ENCODE measurements at places on chromosomes 7 and 10.

DNA sequence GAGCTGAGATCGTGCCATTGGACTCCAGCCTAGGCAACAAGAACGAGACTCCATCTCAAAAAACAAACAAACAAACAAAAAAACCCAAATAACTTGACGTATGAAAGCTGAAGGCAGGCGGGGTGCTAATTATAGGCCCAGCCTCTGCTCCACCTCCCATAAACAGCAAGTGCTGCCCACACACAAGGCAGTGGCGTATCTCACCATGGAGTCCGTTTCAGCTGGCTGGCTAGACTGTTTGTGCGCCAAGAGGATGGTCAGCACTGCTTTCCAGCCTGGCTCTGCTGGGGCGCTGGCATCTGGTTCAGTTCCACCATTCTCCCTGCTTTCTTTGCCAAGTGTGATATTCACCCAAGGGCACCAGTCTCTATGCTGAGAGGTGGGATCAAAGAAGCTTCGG lies 29.1 kb downstream of the ZC3HC1 start:
- DNase-seq: no peak

- no peak for DNase-seq
Observed at GRCh38 chr10:24900888-24901685, 51.3 kb downstream of the PRTFDC1 start.

DNA sequence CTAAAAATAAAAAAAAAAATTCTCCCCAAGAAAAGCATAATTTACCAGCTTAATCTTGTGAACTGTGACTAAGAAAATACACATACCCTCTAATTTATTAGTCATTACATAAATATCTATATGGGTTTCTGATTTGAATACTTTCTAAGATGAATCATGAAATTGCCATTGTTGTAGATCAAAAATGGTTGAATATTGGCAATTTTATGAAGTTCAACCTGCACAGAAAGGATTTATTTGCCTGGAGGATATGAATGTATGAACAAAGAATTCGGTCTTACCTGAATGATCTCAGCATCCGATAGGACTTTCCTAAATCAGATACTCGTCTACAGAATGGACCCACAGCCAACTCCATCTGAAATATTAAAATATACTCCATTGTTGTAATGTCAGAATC lies 61.5 kb downstream of the HBP1 start:
- no peak for DNase-seq

DNA sequence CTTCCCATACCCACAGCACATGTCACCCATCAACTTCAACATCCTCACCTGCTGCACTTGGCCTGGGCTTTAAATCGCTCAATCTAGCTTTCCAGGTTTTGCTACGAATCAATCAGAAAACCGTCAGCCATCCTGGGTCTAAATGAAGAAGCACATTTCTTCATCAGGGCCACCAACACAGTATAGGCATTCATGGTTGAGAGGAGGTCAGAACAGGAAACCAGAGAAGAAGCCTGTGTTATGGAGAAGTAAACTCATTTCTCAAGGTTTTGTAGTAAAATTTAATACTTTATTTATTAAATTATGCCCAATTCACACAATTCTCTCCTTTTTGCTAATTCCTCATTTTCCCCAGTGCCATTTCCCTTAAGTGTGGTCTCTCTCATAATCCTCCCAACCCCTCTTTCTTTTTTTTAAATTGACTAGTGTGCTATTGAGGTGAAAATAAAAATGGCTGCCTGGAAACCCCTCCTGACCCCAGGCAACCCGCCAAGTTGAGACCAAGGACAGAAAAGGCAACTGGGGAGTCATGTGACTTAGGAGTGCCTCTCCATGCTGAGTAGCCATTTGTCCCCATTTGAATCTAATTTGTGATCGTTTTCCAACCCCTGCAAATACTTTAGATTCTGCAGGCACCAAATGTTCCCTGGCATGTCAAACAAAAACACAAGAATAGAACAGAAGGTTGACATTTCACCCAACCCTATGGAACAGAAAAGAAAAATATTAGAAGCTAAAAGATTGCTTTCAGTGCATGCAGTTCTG lies 181.1 kb upstream of the NAMPT start:
- DNase-seq: no peak

DNA sequence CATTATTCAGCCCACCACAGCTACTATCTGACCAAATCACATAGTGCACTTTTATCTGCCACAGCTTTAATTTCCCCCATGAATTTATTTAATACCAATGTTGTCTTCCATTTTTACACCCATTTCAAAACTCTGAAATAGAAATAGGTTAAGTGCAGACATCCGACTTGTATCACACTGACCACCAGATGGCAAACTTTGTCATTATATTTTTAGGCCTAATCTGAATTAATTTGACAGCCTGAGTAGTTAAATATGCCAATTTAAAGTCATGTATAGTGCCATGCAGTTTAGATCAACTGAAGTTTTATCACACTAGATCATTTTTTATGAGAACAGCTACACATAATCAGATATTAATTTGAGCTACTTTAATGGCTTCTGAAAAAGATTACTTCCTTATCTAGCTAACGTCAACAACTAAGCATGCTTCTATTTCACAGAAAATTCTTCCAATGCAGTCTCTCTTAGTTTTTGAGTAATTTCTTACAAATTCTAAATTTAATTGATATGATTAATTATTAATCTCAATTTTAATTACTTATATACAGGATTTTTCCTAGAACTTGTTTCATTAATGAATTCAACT lies 566.4 kb downstream of the GFRA1 start:
- peak; percentile 7 for DNase-seq

- no peak for DNase-seq
Observed at GRCh38 chr10:129523723-129524316, 56.8 kb downstream of the MGMT start.

- no peak for DNase-seq
Observed at GRCh38 chr10:21047511-21047910, 150.4 kb upstream of the NEBL start.

- DNase-seq: no peak
Observed at GRCh38 chr10:6178581-6178980, 24.2 kb upstream of the PFKFB3 start.

DNA sequence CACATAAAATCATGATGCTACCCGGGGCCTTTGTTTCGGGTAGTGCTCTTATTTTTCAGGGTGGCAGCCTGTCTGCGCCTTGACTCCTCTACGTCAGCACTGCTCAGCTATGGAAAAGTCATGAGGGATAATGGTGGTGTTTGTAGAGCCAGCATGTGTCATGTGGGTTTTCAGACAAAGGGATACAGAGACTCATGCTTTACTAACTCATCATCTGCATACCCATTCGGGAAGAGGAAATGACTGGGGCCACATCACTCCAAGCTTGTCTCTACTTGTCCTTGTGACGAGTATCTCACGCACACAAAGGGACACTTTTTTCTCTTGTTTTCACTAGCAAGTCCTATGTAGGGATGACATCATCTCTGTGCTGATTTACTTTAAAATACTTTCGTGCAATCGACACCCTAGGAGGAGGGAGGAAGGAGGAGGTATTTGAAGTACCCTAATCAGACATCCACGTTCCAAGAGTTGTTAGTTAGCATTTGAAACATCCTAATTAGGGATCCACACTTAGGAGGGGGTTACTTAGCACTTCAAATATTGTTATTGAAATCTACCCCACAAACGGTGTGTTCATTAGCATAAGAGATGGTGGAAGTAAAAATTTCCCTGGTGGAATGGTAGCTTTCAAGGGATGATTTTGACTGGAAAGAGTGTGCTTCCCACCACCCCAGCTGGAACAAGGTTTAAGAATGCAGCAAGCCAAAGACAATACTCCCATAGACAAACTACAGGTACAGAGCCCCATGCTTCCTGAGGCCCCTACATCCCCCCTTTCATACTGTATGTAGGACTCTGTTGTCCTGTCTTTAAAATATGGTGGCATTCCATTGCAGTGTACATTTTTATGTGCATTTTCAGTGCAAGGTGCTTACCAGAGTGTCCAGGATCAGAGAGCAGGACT lies 52.0 kb downstream of the THNSL1 start:
- DNase-seq: no peak

DNA sequence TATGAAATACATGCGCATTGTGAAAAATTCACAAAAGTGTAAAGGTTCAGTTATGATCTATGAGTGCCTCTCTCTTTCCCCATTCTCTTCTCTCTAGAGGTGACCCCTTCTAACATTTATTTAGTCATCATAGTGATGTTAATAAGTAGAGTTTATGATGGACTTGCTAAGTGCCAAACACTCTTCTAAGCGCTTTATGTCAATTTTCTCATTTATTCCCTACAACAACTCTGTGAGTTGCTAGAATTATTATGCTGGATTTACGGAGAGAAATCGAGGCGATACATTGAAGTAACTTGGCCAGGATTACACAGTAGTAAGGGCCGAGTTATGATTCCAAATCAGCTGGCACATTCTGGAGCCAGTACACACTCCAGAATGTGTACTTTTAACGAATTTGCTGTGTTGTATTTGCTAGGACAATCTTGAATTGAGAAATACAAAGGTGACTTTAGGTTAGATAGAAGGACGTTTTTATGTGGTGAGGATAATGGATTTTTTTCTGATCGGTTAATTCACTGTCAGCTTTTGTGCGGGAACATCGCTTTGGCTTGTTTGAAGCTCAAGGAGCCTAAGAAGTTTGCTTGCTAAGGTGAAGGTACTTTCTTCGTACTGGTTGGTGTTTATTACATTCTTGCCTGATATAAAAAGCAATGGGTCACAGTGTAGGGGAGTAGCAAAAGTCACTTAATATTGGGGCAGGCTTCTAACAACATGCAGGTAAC lies 1.4 kb downstream of the ATRNL1 start:
- no peak for DNase-seq

DNA sequence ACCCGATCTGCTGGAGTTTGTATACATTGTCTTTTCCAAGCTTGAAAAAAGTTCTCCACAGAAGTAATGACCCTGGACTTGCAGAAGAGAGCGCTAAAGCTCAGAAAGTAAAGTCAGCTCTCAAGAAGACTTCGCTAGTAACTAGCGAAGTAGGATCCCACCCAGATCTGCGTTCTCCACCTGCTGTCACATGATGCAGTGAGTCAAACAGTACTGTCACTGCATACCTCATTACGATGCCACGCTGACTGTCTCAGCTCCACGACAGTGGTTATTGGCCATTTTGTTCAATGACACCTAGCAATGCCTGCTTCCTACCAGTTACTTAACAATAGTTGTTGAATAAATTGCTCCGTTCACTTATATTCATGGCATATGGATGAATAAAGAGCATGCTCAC lies 29.7 kb upstream of the SEC61G start:
- peak; percentile 67 for DNase-seq

GRCh38 chr10:73054286-73054685 lies 42.4 kb downstream of the P4HA1 start:
- no peak for DNase-seq

- no peak for DNase-seq
Observed at GRCh38 chr10:110398419-110399105, 93.8 kb upstream of the SMNDC1 start.

GRCh38 chr7:151014950-151015349 lies 9.3 kb downstream of the ATG9B start:
- no peak for DNase-seq

GRCh38 chr10:32347363-32348022 lies 535 bp upstream of the EPC1 start:
- DNase-seq: no peak

DNA sequence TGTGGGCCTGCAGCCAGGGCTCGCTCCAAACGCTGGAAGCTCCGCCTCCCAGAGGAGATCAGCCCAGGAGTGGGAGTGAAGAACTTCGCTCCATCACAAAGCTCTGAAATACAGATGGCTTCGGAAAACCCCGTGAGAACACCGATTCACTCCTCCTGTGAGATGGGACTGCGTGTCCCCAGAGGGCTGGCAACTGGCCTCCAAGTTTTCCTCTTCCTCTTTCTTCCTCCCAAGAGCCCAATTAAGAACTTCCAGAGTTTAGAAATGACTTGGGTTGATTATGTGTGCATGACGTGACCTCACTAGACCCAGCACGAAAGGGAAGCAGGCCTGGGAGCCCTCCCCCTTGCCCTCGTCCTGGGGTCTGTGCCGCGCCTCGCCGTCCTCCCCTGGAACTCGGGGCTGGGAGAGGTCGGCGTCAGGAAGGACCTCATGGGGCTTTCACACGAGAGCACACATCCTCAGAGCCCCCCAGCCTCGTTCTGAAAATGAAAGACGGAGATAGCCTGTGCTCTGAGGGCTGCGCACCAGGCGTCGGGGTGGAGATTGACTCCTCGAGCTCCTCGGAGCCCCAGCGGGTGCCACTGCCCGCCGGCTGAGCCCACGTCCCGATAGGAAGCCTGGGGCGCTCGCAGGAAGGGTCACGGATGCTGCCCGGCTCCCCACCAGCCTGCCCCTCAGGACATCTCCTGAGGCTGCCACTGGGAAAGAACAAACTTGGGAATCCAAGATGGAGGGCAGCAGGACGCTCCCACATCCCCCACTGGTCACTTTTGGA lies 37.8 kb downstream of the PTPRN2 start:
- no peak for DNase-seq

DNA sequence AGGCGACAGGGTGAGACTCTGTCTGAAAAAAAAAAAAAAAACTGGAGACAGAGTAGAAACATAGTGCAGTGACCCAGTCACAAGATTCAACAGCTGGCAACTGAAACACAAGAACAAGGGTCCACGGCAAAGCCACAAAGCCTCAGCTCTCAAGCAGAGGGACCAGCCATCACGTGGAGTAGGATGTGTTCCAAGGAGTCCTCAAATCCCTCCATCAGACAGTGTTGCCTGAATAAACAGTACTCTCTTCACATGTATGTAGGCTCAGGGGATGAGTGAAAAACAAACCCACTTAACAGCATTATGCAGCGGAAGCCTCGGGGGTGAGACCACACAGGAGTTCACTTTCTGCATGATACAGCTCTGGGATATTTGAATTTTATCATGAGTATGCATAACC lies 62.0 kb downstream of the SLIT1 start:
- DNase-seq: no peak

DNA sequence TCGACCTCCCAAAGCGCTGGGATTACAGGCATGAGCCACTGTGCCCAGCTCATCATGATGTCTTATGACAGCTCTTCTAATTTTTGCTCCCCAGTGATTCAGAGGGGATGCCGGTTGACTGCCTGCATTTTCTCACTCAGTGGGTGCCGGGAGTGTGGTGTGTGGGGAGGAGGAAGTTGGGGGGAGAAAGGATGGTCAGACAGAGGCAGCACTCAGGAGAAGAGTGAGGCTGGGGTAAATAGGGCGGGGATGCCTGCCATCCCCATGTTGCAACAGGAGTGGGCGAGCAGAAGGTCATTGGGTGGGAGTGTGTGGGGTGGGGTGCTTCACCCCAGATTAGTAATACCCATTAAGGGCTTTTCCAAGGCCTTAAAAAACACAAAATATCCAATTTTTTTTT lies 3.5 kb upstream of the CCL24 start:
- DNase-seq: no peak
